ENCODE measurements at places on chromosomes 1 and 21.

GRCh38 chr1:86829321-86829720 is 84.6 kb downstream of the SELENOF start:
- DNase-seq, result no peak

DNA sequence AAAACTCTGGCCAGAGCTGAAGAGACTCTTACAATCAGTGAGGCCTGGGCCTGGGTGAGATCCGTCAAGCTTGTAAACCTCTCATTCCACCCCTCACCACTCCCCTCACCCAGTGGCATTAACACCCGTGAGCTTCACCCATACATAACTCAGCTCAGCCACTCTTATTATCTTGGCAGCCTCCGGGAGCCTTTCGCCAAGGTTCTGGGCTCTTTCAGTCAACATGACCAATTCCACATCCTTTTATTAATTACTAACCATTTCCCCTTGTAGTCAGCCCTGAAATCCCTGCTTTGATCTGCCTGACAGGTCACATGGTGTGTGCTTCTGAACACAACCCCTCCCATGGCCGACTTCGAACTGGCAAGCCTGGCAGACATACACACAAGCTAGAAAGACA is 134.8 kb downstream of the SETD4 start:
- DNase-seq, result peak; percentile 76

DNA sequence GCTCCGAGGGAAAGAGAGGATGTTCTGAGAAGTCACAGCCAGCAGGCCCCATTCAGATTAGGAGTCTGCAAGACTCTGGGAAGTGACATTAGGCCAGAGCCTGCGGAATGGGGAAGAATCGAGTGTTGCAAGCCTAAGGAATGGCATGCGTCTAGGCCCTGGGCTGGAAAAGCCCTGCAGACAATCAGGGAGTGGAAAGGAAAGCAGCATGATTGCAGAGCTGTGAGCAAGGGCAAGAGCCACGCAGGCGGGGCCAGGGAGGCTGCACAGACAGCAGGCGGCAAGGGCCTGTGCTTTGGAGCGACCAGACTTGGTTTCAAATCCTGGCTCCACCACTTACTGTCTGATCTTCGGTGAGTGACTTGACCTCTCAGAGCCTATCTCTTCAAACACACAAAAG is 118.2 kb downstream of the RRAGC start:
- peak; percentile 97 for DNase-seq

DNA sequence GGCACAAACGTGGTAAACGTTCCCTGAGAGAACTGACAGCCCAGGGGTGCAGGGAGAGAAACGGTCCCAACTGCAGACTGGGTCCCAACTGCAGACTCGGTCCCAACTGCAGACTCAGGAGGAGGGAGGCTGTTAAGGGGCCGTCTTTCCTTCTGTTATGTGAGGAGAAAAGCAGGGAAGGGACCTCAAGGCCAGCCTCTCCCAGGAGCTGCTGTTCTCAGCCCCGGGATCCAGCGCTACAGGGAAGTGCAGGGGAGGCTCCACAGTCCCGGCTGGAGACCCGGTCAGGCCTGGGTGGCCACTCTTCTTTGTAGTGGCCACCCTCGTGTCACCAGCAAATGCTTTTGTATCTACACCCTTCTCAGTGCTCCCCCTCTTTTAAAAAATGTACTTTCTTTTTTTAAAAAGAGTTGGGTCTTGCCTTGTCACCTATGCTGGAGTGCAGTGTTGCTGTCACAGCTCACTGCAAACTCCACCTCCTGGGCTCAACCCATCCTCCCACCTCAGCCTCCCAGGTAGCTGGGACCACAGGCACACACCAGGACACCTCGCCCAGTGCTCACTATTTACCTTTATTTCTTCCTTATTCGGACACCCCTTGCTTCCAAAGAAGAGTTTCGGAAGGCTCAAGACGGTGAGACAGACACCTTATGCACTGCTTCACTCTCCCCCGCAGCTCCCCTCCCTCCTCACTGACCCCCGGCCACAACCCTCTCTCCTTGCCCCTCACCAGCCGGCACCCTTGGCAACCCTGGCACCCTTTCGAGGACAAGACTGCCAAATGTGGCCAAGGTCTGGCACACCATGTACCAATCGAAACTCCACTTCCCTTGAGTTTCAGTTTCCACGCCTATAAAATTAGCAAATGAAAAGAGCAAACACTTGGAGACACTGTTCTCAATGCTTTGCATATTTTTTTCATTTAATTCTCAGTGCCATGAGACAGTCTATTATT is 21.8 kb downstream of the CAPN2 start:
- DNase-seq, result no peak

- no peak for DNase-seq
These were observed 55.9 kb downstream of the CDC7 start for GRCh38 chr1:91556556-91556955.

DNA sequence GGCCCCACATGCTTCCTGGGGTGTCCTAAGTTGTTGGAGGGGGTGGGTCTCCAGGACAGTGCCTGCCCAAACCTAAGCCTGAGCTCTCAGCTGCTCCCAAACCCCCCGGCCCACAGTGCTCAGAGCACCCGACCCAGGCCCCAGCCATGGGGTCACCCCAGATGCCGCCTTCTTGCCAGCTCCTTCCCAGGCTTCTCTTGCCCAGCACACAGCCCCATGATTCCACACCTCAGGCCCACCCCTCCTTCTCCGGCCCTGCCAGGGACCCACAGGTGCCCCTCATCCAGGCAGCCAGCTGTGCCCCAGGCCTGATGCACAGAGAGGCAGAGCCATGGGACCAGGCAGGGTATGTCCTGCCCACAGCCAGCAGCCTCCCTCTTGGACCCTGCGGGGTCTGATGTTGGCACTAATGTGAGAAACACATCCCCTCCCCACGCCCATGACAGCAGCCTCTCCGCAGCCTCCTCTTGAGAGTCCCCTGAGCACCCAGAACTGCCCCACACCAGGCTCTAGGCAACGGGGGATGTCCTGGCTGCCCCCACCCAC is 4.9 kb downstream of the WNT9A start:
- DNase-seq, result peak; percentile 47

DNA sequence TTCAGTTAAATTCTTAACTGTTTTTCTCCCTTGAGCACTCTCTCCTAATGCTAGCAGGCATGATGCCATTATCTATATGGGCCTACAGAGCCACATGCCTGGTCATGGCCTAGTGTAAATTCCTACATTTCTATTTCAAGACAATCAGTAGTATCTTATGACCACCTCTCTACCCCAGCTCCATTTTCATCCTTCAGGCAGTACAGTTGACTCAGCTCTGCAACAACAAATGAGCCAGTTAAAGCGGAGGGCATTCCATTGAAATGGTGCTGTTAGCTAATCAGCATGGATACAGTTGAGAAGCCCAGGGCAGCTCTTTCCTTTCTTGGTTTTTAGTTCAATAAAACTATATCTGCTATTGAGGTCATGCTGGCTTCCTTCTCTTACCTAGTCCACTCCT is 150.0 kb downstream of the PPP1R12B start:
- DNase-seq, result peak; percentile 75

GRCh38 chr1:219541946-219542345 is 71.0 kb downstream of the ZC3H11B start:
- DNase-seq, result no peak
